ENCODE measurements at places on chromosomes 13 and 19. TPM values are rescaled to one million over a fixed set of nuclear protein-coding genes. Genes with fewer than 3 reads are reported as not detected.
A peak's percentile ranks its signal among the peaks of the same experiment; 100 is the strongest.

- DNase-seq, result peak; percentile 10
Observed at GRCh38 chr13:96730676-96731075, 263.6 kb downstream of the OXGR1 start.

- no peak for DNase-seq
Observed at GRCh38 chr13:22412452-22412851, 741.6 kb downstream of the FGF9 start.

ZNF317 gene
- total RNA-seq, result 22.9 TPM

MADCAM1 gene
- not detected for total RNA-seq

C13orf46 gene
- not detected for total RNA-seq
